ENCODE measurements at places on chromosomes 13 and 19.
A peak's percentile ranks its signal among the peaks of the same experiment; 100 is the strongest.

GRCh38 chr19:35717665-35718344, at the start of gene KMT2B:
KMT2B (plus strand) TSS chr19:35718003; CDS start chr19:35718019, 16 bp downstream.
- no peaks in the 10 kb centered on the region for H3K27me3 ChIP-seq
- H3K36me3 ChIP-seq: no peaks in the 10 kb centered on the region

- no peaks in the 10 kb centered on the region for H3K27me3 ChIP-seq
- no peak for DNase-seq
- H3K4me3 ChIP-seq: no peak within 1 kb of the TSS
- H3K36me3 ChIP-seq: no peaks in the 10 kb centered on the region
- H3K27ac ChIP-seq: no peak within 1 kb of the TSS
These were observed at the start of gene LILRA2 for GRCh38 chr19:54573330-54573872. LILRA2 (plus strand) TSS chr19:54573790; CDS start chr19:54573879, 89 bp downstream.

- no peaks in the 10 kb centered on the region for H3K27me3 ChIP-seq
- DNase-seq: peak; percentile 23
- H3K4me3 ChIP-seq: no peak overlapping the region
These were observed 11.2 kb upstream of the KLF12 start for GRCh38 chr13:74145249-74145975.

- no peak for DNase-seq
- H3K4me3 ChIP-seq: no peak overlapping the region
- H3K4me1 ChIP-seq: no peaks in the 10 kb centered on the region
- no peak overlapping the region for H3K27ac ChIP-seq
These were observed 169.8 kb downstream of the SPRY2 start for GRCh38 chr13:80171096-80171495.

DNA sequence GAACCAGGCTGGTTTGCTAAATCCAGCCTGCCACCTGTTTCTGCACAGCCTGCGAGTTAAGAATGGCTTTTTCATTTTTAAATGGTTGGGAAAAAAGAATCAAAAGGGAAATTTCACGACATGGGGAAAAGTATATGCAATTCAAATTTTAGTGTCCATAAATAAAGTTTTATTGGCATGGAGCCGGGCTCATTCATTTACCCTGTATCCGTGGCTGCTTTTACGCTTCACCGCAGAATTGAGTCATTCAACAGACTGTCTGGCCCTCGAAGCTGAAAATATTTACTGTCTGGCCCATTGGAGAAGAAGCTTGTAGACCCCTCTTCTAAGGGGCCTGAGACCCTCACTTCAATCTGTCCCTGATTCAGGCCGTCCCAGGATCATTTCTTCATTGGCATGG, 26.1 kb downstream of the IER2 start:
- no peaks in the 10 kb centered on the region for H3K36me3 ChIP-seq
- no peak for DNase-seq
- H3K4me3 ChIP-seq: no peak overlapping the region
- peaks cover 10% of the 10 kb centered on the region for H3K4me1 ChIP-seq

- peaks cover 7% of the 10 kb centered on the region for H3K4me1 ChIP-seq
- no peaks in the 10 kb centered on the region for H3K27me3 ChIP-seq
- DNase-seq: no peak
- no peak overlapping the region for H3K27ac ChIP-seq
- H3K36me3 ChIP-seq: no peaks in the 10 kb centered on the region
These were observed 24.2 kb downstream of the CERS4 start for GRCh38 chr19:8233370-8233769.

DNA sequence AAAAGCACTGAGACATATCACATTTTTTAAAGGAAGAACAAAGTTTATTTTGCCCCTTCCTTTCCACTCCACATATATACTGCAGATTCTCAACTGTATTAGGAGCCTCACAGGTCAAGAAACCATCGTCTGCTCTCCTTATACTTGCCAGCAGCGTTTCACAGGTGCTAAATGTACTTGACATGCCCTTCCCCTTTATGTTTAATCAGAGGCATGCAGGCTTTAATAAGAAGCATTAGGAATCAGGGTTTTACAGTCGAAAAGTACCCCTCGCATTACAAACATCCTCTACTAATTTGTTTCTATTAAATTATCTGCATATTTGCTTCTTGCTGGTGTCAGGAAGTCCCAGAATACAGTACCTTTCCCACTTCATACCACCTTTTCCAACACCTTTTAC, 3.7 kb upstream of the RAP2A start:
- H3K4me3 ChIP-seq: no peak overlapping the region
- DNase-seq: no peak
- no peak overlapping the region for H3K27ac ChIP-seq
- H3K4me1 ChIP-seq: peaks cover 13% of the 10 kb centered on the region

DNA sequence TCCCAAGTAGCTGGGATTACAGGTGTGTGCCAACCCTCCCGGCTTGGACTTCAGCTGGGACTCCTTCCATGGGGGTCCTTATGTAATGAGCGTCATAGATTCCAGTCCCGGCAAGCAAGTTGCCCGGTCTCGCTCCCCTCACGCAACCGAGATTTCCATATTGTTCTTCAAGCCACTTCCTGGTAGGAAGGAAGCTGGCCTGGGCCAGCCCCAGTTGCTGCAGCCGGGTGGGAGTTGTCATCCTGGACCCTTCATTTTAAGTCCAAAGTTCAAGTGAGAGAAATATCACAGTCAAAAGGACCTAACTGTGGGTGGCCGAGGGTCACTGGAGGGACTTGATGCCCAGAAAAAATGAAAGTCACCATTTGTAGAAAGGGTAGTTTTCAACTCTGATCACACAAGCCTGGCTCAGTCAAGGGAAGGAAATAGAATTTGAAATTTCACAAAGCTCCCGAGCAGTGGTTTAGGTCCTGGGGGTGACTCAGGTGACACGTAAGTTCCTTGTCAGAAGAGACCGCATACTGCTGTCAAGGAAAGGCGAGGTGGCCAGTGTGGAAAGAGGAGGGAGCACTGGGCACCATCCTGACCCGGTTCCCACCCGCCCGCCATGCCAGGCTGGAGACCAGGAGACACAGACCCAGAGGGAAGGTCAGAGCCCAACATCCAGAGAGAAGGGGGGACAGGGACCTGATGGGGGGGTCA, 5.3 kb downstream of the FGF21 start:
- H3K36me3 ChIP-seq: no peaks in the 10 kb centered on the region
- H3K4me3 ChIP-seq: no peak overlapping the region
- H3K27ac ChIP-seq: no peak overlapping the region
- peaks cover 7% of the 10 kb centered on the region for H3K27me3 ChIP-seq
- H3K4me1 ChIP-seq: no peaks in the 10 kb centered on the region

DNA sequence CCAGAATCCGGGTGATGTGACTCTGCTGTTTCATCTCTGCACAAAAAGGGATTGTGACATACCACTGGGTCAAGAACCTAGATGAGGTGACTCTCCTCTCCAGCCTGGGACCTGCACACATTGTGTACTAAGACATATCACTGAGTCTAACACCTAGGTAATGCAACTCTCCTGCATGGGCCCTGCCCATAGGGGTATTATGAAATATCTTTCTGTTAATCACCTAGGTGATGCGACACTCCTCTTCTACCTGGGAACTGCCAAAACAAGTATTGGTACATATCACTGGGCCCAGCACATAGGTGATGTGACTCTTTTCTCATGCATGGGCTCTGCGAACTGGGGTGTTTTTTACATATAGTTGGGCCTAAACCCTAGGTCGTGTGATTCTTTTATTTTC, 35.5 kb upstream of the ZNF254 start:
- peaks cover 6% of the 10 kb centered on the region for H3K4me1 ChIP-seq
- H3K36me3 ChIP-seq: no peaks in the 10 kb centered on the region
- H3K27ac ChIP-seq: no peak overlapping the region
- DNase-seq: no peak
- H3K4me3 ChIP-seq: no peak overlapping the region

DNA sequence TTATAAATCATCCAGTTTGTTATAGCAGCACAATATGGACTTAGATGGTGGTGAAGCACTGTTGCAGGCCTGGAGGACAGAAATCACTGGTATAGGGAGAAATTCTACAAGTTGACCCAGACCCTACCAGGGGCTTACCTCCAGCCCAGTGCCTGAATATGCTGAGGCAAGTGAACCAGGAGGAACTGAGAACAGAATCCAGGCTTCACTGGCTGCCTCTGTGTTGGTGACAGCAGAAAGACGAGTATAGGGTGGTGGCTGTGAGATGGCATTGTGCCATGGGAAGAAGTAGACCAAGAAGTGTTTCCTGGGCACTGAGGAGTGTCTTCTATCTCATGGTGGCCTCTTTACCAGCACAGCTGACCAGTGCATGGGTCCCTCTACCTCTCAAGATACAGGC, 15.9 kb upstream of the EID2 start:
- H3K27me3 ChIP-seq: peaks cover 18% of the 10 kb centered on the region
- no peaks in the 10 kb centered on the region for H3K4me1 ChIP-seq
- no peak overlapping the region for H3K27ac ChIP-seq
- H3K4me3 ChIP-seq: no peak overlapping the region

DNA sequence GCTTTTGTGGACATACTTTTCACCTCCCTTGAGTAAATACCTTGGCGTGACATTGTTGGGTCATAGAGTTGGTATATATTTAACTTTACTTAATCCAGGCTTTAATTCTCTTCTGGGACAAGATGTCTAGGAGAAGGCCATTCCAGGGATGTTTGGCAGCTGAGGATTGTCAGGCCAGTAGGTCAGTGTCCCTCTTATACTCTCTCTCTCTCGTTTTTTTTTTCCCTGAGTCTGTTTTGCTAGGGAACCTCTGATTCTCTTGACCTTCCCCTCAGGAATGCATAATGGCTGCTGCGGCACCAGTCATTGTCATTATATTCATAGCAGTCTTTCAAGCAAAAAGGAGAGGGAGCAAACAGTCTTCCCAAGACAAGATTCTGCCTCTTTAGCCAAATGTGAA, 48.8 kb downstream of the BICRA start:
- peak; percentile 43 for DNase-seq
- peak overlapping the region; percentile 95 for H3K27ac ChIP-seq
- no peak overlapping the region for H3K4me3 ChIP-seq
- H3K36me3 ChIP-seq: no peaks in the 10 kb centered on the region
- H3K27me3 ChIP-seq: no peaks in the 10 kb centered on the region

Measured in hepatocyte (in vitro differentiated cells).